CD4-positive, alpha-beta T cell treated with Interleukin-21 for 1 hour (primary cell): ENCODE measurements at places on chromosomes 7 and 10.
A peak's percentile ranks its signal among the peaks of the same experiment; 100 is the strongest.

DNA sequence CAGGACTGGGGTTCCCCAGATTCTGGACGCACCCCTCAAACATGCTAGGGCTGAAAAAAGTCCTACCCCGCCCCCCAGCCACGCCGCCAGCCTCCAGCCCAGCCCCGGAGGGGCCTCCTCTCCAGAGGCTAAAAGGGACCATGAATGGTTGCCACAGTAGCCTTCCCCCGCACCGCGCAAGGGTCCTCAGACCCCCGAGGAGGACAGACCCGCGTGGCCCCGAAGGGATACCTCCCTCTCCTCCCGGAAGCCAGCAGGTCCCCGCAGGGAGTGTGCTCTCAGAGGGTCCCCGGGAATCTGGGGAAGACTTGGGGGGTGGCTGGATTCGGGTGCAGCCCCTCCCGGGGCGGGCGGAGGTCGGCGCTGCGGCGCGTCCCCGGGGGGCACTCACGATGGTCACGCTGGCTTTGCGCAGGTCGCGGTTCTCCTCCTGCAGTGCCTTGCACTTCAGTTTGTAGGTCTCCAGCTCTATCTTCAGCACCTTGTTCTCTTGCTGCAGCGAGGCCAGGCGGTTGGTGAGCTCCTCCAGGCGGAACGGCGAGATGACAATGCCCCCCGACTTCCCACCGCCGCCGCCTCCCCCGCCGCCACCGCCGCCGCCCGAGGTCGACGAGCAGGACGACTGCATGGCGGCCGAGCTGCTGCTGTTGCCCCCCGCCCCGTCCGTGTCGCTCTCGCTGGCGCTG is 482 bp downstream of the CCDC6 start:
- DNase-seq, result no peak

DNA sequence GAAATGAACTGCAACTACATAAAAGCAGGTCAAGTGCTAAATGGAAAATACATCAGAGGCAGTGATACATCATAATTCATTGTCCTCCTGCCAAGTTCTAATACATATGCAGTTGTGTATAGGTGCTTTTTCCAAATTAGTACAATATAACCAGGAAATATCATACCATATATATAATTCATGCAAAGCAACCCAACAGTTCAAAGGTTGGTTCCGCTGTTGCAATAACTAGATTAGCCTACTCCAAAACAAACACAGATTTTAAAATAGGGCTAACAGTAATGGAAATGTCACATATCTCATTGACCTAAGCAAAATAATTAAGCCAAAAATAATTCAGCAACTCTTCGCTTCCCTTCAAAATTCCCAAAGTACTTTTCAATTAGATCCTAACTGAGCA is 88.9 kb upstream of the NEBL start:
- no peak for DNase-seq

- DNase-seq, result no peak
These were observed 67.4 kb downstream of the ZNF92 start for GRCh38 chr7:65441010-65441409.

DNA sequence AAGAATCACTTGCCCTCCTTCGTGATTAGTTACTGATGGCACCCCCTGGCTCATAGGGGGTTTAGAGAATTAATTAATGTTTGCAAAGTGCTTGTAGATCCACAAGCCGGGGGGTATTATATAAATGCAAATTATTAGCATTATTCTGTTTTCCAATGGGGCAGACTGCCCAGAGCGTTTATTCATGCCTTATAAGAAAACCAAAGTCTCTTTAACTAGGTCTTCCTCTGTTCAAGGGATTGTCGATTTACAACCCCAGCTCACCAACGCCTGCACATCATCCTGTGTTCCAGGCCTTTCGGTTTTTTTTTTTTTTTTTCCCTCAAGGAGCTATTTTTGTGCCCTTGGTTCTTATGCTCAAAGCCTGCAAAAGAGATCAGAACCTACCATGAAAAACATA is 630.7 kb downstream of the PARD3 start:
- no peak for DNase-seq

- DNase-seq, result no peak
These were observed 510.5 kb upstream of the PFKP start for GRCh38 chr10:2556883-2557282.

DNA sequence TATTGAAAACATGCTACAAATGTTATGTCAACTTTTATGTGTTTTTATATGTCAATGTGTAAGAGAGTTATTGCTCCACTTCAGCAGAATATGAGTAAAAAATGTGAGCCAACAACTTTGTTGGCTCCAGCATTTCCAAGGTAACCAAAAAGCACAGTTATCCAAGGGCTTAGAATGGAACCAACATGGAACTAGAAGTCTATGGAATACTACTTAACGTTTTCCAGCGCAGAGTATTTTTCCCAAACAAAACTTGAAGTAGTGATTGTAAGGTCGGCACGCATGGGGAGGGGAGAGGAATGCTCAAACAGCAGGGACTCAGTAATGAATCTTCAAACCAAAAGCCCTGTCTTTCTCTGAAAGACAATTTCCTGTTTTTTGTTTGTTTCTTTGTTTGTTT is 45.0 kb upstream of the TSPAN13 start:
- DNase-seq, result no peak

GRCh38 chr10:86538547-86538946 is 17.0 kb upstream of the WAPL start:
- peak; percentile 13 for DNase-seq

DNA sequence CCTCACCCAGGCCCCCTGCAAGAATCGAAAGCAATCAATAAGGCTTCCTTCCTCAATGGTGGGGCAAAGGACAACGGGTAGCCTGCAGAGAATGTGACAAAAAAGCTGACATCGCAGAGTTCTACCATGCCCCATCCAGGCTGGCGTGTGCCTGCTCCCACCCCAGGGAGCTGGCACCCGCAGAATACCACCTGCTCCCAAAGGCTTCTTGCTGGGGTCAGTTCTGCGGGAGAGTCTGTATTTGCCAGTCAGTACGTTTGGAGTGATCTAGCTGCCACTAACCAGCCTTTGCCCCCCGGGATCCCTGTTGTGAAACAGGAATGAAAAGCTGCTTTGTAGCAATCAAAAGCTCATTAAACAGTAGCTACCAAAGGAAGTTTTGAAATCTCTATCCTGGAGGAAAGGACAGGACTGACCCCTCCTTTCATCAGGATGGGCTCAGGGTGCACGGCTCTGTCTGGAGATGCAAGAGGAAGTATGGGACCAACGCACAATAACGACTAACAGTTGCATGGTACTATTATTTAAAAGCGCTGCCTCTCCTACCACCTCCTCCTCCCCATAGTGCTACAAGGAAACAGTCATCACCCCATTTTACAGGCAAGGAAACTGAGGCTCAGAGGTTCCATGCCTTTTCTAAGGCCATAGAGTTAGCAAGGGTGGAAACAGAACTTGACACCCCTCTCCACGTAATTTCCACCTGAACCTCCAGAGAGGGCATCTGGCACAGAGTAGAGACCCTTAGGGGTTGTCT is 67.0 kb downstream of the FGFR2 start:
- DNase-seq, result no peak

- DNase-seq, result no peak
These were observed 1.8 kb upstream of the WAPL start for GRCh38 chr10:86523348-86523747.

GRCh38 chr7:45874408-45875131 is 1.7 kb upstream of the CCDC201 start:
- no peak for DNase-seq

GRCh38 chr7:39202041-39202440 is 224.3 kb downstream of the POU6F2 start:
- no peak for DNase-seq

GRCh38 chr10:130003787-130004613 is 39.9 kb upstream of the EBF3 start:
- DNase-seq, result no peak

- DNase-seq, result peak; percentile 33
These were observed 1.0 kb upstream of the ENO4 start for GRCh38 chr10:116848032-116848943.

GRCh38 chr7:88495881-88496725 is 189.4 kb upstream of the STEAP4 start:
- DNase-seq, result no peak

GRCh38 chr10:68895041-68895440 is 6.1 kb upstream of the DDX50 start:
- DNase-seq, result no peak

GRCh38 chr7:87474533-87475358 is 734 bp downstream of the ABCB4 start:
- DNase-seq, result peak; percentile 23
